ENCODE measurements at places on chromosomes 11 and 22.

GRCh38 chr11:92929653-92930052 lies 39.8 kb upstream of the MTNR1B start:
- DNase-seq, result no peak

- no peak for DNase-seq
Measured at GRCh38 chr11:120752668-120753067, 241.1 kb downstream of the GRIK4 start.

DNA sequence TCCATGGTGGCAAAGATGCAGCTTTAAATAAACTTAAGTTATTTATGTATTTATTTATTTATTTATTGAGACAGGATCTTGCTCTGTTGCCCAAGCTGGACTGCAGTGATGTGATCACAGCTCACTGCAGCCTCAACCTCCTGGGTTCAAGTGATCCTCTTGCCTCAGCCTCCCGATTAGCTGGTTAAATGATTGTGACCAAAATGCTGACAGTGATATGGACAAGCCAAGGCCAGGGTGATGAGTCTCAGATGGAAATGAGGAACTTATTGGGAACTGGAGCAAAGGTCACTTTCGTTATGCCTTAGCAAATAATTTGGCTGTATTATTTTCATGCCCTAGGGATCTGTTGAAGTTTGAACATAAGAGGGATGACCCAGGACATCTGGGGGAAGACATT lies 9.3 kb upstream of the LRP5 start:
- no peak for DNase-seq

DNA sequence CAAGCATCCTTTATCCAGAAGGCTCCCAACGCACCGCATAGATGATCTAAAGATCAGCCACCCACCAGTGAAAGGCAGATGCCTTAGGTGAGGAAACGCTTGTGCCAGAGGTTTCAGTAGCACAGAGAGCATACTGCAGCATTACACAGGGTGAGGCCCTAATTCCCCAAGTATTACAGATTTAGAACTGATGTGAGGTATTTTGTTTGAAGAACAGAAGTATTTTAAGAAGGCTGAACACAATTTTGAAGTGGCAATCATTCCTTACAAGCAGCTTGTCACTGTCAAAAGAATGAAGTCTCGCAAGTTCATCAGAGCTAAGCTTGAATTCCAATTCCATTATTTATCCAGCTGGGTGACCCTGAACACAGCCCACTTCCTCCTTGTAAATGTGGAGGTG lies 70.0 kb upstream of the FAT3 start:
- no peak for DNase-seq

- no peak for DNase-seq
Measured at GRCh38 chr22:31046539-31047226, 34.4 kb upstream of the SMTN start.

- no peak for DNase-seq
Measured at GRCh38 chr11:126495281-126496220, 140.1 kb downstream of the ST3GAL4 start.

GRCh38 chr11:130078080-130078479 lies 8.4 kb downstream of the APLP2 start:
- no peak for DNase-seq

- DNase-seq, result no peak
Measured at GRCh38 chr11:112162761-112163546, 940 bp downstream of the IL18 start.

- DNase-seq, result no peak
Measured at GRCh38 chr11:67605231-67606011, 1.3 kb upstream of the NDUFV1 start.

DNA sequence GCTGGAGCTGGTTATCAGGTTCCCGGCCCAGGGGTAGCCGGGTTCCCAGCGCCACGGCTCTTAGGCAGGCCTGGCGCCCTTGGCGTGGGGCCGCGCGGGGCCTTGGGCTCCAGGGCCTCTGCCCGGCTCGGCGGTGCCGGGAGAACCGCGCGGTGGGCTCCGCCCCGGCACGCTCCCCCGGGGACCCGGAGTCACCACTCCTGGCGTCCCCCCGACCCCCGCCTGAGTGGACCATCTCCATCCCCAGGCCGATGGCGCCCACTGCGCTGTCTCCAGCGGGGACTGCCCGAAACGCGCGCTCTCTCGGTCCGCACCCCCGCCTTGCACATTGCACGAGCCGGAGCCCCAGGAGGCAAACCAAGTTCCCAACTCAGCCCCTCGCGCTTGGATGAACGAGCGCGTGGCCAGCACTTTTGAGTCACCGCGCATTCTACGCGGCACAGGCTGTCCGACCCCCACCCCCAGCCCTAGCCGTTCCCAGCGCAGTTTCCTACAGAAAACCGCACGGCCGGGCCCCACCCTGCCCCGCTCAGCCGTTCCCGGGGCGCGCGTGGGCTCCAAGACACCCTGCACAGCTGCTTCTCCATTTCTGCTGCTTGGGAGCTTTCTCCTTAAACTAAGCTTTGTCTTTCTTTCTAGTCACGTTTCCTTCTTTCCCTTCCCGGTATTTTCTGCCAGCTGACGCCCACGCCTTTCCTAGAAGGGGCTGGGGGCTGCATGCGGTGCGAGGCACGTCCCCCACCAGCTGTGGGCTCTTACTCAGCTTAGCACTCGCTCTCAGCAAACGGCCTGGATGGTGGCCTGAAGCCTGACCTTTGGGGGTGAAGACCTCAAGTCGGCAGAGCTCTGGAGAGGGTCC lies 650 bp upstream of the CHID1 start:
- DNase-seq, result no peak

DNA sequence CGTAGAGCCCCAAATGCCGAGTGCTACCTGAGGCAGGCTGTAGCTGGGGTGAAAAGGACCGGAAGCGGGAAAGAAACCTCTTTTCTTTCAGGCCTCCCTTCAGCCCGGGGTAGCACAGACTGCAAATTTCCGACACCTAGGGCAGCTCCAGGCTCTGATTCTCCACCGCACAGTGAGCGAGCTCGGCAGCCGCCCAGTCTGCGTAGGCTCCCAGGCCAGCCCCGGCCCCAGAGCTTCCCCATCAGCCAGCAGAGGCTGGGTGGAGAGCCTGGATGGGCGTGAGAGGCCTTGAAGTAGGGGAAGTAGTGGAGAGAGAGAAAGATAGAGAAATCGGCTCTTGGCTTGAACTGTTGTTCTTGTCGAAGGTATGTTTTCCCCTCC lies 9.3 kb upstream of the PAX6 start:
- DNase-seq, result no peak

Data from CD4-positive, alpha-beta T cell treated with Interleukin-4 for 1 hour (primary cell).